Right lobe of liver (tissue), 6 donors: ENCODE measurements at places on chromosomes 5 and 9. TPM values are rescaled to one million over a fixed set of nuclear protein-coding genes. Genes with fewer than 3 reads are reported as not detected.
A peak's percentile ranks its signal among the peaks of the same experiment; 100 is the strongest.

The EGR1 gene
- 11.0 TPM for total RNA-seq

The RETREG1 gene
- 27.9 TPM for total RNA-seq

The FOXD4L3 gene
- not detected for total RNA-seq

The OBP2B gene
- not detected for total RNA-seq

The LOX gene
- 11.8 TPM for total RNA-seq

The MOB3B gene
- 2.3 TPM for total RNA-seq

DNA sequence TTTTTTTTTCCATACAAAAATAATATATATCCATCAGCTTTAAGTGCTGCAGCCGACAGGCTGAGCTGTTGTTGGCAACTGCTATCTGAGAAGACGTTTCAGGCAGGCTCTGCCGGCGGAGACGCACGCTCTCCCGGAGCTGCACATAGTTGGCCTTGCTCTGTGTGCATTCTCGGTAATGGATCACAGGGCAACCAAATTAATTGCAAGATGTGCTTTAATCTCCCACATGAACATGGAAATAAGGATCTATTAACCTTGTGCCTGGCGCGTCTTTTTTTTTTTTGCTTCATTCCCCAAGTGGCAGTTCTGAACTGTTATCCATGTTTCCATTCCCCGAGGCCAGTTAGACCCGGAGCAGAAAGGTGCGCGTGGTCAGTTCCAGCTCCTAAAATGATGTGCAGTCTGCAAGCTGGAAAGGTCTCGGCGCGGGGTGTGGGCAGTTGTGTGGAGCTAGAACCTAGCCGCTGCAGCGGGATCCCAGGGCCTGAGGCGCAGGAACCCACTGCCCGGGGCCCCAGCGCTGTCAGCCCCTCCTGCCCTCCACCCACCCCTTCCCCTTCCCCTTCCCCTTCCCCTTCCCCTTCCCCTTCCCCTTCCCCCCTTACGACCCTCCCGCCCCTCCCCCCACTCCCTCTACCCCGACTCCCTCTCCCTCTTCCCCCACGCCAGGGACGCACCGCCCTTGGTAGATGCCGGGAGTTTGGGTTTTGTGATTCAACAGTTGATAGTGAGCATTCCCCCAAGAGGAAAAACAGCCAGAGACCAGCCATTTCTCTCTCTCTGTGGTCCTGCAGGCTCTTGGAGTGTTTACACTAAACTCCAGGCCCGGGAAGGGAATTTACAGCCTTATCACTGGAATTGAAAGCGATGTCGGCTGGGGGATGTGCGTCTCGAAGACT lies 137.8 kb downstream of the CEP120 start:
- DNase-seq, result no peak

GRCh38 chr5:179749857-179750508 lies 17.4 kb downstream of the MAML1 start:
- DNase-seq, result no peak

DNA sequence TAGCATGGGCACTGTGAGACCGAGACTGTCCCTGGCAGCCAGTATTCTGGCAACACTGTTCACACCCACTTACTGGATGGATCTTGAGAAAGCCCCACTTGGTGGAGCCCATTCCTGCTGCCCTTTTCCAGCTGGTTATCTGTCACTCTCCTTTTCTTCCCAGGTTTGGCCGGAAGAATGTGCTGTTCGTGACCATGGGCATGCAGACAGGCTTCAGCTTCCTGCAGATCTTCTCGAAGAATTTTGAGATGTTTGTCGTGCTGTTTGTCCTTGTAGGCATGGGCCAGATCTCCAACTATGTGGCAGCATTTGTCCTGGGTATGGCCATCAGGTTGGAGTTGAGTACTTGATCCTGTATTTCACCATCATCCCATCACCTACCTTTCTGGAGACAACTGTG lies 14.5 kb downstream of the SLC22A5 start:
- DNase-seq, result no peak

GRCh38 chr9:21554813-21555212 lies 72.7 kb upstream of the IFNE start:
- no peak for DNase-seq

DNA sequence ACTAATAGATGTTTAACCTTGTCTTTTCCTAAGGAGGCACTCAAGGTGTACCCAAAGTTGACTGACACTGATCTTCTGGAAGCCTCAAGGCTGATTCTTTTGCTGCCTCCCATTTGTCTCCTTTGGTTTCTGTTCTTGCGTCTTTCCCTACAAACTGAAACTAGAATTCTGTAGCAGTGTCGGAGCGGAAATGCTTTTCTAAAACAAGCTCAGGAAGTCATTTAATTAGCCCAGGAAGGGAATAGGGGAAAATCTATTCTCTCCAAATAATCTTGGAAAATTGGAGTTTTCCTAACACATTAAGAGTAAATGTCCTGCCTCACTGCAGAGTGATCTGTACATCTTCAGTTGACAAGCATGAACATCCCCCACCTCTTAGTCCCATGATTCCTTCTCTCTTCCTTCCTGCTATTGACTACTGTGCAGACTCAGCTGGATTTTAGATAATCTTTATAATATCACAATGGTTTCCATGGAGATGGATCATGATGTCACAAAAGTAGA lies 182.7 kb downstream of the NR3C1 start:
- DNase-seq, result no peak

DNA sequence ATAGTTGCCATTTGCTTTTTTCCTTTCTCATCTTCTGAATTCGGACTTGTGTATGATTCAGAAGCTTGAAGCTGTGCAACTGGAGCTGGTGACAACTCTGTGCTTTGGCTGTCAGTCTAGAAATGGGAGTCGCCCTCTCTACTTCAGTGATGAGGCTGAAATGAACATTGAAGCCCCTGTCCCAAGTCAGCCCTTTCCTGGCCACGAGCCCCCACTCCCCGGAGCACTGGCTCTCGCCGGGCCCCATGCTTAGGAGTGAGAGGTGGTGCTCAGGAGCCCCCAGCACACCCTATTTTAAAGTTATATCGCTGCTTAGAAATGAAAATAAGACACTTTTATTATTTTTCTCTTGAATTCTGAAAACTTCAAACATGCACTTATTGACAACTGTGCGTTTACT lies 66.0 kb downstream of the PSMB7 start:
- no peak for DNase-seq

GRCh38 chr5:15510092-15510491 lies 10.1 kb downstream of the FBXL7 start:
- DNase-seq, result no peak

DNA sequence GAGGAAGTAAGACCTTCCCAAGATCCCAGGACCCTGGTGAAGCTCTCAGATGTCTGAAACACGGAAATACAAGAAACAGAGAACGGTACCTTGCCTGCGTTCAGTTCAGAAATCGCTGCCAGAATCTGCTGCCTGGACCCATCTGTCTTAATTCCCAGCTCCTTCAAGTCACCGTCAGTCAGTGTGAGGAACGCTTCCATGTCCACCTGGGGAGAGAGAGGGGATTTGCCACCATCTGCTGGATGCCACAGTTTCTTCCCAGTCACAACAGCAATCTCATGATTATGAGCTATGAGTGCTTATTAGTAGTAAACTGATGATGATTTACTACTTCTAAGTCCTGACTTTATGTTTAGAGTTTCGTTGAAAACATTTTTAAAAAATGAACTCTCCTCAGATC lies 36.7 kb upstream of the GABBR2 start:
- no peak for DNase-seq

DNA sequence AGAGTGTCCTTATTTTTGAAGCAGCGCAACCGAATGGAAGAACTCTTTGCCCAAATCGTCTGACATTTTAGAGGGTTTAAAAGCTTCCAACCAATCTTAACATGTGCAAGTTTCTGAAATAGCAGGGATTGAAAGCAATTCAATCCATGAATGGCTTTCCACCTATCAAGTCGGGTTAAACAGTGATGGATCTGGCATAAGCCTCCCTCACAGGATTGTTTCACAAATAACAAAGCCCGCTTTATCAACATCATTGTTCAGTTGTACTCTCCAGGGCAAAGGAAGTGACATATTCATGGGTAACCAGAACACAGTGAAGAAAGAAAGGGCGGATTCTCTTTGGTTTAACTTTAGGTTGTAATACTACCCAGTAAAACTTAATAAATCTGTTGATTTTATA lies 497.3 kb downstream of the MTRR start:
- no peak for DNase-seq

- peak; percentile 92 for DNase-seq
These were observed at the start of gene NDFIP1 for GRCh38 chr5:142108432-142109330. Gene NDFIP1 (plus strand): TSS chr5:142108779. CDS start chr5:142108975, 196 bp downstream.

DNA sequence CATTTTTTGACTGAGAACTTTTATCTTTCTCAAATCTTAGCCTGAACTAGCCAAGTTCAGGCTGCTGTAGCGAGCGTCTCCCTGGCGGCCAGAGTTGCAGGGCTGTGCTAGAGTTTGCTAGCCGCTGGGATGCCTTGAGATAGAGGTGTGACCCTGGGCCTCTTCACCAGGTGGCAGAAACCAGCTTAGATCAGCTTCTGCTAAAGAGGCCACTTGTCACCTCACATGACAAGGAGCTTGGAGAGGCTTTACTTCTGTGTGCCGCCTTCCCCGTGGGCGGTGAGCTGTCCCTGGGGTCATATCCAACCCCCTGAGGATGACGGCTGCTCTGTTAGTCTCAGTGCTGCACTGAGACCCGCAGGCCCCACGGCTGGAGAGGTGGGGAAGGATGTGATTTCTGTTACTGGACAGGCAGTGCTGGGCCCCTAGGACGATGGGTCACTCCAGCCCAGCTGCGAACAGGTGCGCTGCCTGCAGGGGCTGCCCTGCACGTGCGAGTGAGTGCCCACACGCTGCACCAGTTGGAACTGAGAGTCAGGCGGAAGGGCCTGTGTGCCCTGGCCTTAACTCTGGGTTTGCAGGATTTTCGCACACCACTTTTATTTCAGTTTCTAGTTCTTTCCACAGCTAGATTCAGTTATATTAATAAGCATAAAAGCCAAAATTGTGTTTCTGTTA lies 63.8 kb downstream of the EHMT1 start:
- no peak for DNase-seq

DNA sequence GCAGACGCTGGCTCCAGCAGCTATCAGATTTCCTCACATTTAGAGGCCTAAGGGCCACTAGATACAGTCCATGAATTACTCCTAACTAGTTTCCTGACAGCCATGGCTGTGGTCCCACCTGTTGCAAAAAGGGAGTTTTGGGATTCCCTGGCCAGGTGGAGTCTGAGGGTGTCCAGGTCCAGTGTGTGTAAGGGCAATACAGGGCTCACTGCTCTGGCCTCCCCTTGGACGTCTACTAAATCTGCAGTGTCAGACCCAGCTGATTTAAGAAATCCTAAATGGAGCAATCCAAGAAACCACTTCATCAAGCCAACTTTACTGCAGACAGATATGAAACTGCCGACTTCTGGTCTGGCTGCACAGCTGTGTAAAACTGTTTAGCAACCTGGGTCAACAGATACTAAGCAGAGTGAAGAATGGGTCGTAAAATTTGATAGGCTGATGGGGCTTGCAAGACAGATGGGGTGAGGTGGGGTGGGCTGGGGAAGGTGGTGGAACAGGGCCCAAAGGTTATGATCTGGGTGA lies 116.4 kb downstream of the GADD45G start:
- DNase-seq, result no peak

GRCh38 chr9:135448663-135449100 lies 30.9 kb upstream of the PPP1R26 start:
- DNase-seq, result no peak

- no peak for DNase-seq
These were observed 82.8 kb downstream of the RCL1 start for GRCh38 chr9:4875559-4875958.

- DNase-seq, result no peak
These were observed 51.2 kb downstream of the FCHO2 start for GRCh38 chr5:73007051-73007450.

- DNase-seq, result no peak
These were observed 206.4 kb upstream of the CDKN2B start for GRCh38 chr9:22215521-22215920.
